ENCODE measurements at places on chromosomes 6 and 20. TPM values are rescaled to one million over a fixed set of nuclear protein-coding genes. Genes with fewer than 3 reads are reported as not detected.

- no peak overlapping the region for H3K4me3 ChIP-seq
- H3K4me1 ChIP-seq: no peaks in the 10 kb centered on the region
- H3K27ac ChIP-seq: no peak overlapping the region
- H3K36me3 ChIP-seq: no peaks in the 10 kb centered on the region
- DNase-seq: no peak
- peaks cover 62% of the 10 kb centered on the region for H3K27me3 ChIP-seq
Observed at GRCh38 chr6:30378290-30378937, 33.5 kb downstream of the RPP21 start.

- H3K4me1 ChIP-seq: peaks cover 89% of the 10 kb centered on the region
- H3K27ac ChIP-seq: peak overlapping the region; percentile 63
- peaks cover 12% of the 10 kb centered on the region for H3K36me3 ChIP-seq
Observed at GRCh38 chr6:15327271-15327670, 81.4 kb downstream of the JARID2 start.

DNA sequence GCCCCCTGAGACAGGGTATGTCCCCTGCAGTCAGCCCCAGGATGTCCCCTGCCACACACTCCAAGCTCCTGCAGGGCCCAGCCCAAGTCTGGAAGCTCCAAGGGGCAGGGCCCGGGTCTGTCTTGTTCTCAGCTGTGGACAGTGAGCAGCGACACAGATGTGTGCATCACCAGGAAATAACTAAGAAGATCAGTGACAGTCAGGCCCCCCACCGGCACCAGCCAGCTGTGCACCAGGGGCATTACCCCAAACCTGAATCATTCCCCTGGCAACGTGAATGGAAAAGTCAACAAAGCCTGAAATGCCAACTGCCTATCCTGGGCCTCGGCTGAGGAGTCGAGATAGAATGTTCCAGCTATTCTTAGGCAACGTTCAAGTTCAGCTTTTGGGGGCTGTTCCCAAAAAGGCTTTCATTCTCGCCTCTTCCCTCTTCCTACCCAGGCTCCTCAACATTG, 105.0 kb downstream of the PREX1 start:
- H3K27me3 ChIP-seq: no peaks in the 10 kb centered on the region
- H3K36me3 ChIP-seq: peaks cover 58% of the 10 kb centered on the region
- peaks cover 64% of the 10 kb centered on the region for H3K4me1 ChIP-seq
- no peak for DNase-seq
- H3K27ac ChIP-seq: no peak overlapping the region
- no peak overlapping the region for H3K4me3 ChIP-seq

- no peak for DNase-seq
- no peaks in the 10 kb centered on the region for H3K36me3 ChIP-seq
- no peak overlapping the region for H3K4me3 ChIP-seq
- no peak overlapping the region for H3K27ac ChIP-seq
- H3K4me1 ChIP-seq: no peaks in the 10 kb centered on the region
- peaks cover 28% of the 10 kb centered on the region for H3K27me3 ChIP-seq
Observed at GRCh38 chr20:2631228-2631627, 21.2 kb upstream of the NOP56 start.

GRCh38 chr20:19427480-19427879, 215.0 kb downstream of the SLC24A3 start:
- H3K36me3 ChIP-seq: no peaks in the 10 kb centered on the region
- H3K4me1 ChIP-seq: no peaks in the 10 kb centered on the region
- H3K4me3 ChIP-seq: no peak overlapping the region

DNA sequence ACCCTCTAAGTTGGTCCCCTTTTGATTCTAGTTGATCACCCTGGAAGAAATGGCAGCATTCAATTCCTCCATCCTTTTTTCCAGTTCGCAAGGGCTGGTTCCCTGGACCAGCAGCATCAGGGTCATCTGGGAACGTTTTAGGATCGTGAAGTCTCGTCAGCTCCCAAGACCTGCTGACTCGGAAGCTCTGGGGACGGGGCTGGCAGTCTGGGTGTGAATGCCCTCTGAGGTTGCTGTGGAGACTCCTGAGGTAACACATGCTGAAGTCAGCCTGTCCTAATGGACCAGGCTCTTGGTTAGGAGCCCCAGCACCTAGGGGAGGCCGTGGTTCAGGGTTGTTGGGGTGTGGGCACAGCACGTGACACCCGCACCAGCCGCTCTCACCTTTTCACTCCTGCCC, 164.1 kb downstream of the SYNDIG1 start:
- H3K27me3 ChIP-seq: no peaks in the 10 kb centered on the region
- no peaks in the 10 kb centered on the region for H3K36me3 ChIP-seq
- H3K27ac ChIP-seq: no peak overlapping the region
- no peak for DNase-seq
- H3K4me1 ChIP-seq: peaks cover 12% of the 10 kb centered on the region

- no peaks in the 10 kb centered on the region for H3K4me1 ChIP-seq
- H3K27me3 ChIP-seq: no peaks in the 10 kb centered on the region
- H3K36me3 ChIP-seq: no peaks in the 10 kb centered on the region
- DNase-seq: no peak
Observed at GRCh38 chr6:48474830-48475229, 363.8 kb upstream of the PTCHD4 start.

DNA sequence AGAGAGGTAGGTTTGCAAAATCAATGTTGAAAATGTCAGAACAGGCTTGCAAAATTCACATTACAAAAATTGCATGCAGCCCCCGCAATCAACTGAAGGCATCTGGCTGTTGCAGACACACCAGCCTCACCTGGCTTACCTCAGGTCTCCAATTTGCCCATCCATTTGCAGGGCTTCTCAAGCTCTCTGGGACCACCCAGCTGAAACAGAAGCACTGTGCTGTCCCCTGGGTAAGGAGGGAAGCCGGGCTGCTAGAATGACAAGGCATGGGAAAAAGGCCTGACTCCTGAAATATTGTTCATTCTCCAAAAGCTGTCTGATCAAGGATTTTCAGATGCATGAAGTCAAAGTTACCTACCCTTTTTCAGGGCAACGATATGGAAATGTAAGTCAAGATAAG, 52.6 kb upstream of the CD93 start:
- no peak overlapping the region for H3K27ac ChIP-seq
- DNase-seq: no peak
- H3K4me1 ChIP-seq: peaks cover 29% of the 10 kb centered on the region
- peaks cover 5% of the 10 kb centered on the region for H3K27me3 ChIP-seq
- H3K4me3 ChIP-seq: no peak overlapping the region

DNA sequence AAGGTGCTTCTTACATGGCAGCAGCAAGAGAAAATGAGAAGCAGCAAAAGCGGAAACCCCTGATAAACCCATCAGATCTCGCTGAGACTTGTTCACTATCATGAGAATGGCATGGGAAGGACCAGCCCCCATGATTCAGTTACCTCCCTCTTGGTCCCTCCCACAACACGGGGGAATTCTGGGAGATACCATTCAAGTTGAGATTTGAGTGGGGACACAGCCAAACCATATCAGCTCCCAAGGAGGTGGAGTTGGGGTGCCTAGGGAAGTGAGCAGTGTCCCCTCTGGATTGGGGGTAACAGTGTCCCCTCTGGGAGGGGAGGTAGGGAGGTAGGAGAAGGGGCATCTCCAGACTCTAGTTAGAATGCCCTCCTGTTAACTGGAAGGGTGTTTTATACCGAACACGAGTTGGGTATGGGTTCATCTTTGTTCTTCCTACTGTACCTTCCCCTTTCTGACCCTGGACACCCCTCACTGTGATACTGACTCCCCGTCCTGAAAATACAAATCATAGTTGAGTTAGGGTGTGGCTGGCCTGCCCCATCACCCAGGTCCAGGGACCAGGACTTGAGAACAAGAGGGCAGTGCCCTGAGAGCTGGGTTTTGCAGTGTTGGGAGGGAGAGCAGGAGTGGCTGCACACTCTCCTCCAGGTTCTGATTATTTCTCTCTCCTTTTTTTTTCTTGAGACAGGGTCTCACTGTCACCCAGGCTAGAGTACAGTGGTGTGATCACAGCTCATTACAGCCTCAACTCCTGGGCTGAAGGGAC, 62.0 kb downstream of the EFCAB8 start:
- no peaks in the 10 kb centered on the region for H3K4me1 ChIP-seq
- no peak overlapping the region for H3K27ac ChIP-seq
- H3K36me3 ChIP-seq: peaks cover 2% of the 10 kb centered on the region
- no peaks in the 10 kb centered on the region for H3K27me3 ChIP-seq

DNA sequence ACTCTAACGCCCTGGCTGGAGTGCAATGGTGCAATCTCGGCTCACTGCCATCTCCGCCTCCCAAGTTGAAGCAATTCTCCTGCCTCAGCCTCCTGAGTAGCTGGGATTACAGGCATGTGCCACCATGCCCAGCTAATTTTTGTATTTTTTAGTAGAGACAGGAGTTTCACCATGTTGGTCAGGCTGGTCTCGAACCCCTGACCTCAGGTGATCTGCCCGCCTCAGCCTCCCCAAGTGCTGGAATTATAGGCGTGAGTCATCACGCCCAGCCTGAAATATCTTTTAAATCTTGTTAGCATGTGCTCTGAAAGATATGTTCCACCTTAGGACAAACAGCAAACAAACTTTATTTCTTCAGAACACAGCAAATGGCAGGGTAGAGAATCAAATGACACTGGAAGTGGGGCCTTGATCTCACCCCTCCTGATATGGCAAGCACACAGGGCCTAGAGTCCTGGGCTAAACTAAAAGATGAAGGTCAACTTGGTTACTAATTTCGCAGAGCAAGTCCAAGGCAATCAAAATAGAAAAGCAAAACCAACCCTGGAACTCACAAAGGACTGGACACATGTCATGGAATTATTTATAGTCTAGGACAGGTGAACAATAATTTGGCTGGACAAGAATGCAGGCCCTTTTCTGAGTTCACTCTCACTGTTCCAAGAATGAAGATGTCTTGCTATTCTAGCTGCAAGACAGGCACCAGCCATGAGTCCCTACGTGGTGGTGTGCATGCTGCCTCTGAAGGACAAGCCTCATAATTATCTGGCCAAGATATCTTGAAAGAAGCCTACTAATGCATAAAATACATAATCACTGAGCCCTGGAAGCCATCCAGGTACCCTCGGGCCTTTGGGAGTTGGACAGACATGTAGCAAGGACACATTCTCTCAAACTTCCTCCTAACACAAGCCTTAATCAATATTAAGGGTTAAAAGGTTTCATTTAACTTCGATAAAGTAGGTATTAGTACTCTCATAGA, 35.6 kb downstream of the B4GALT5 start:
- peaks cover 7% of the 10 kb centered on the region for H3K36me3 ChIP-seq
- H3K27ac ChIP-seq: peak overlapping the region; percentile 69
- H3K27me3 ChIP-seq: no peaks in the 10 kb centered on the region
- no peak for DNase-seq

DNA sequence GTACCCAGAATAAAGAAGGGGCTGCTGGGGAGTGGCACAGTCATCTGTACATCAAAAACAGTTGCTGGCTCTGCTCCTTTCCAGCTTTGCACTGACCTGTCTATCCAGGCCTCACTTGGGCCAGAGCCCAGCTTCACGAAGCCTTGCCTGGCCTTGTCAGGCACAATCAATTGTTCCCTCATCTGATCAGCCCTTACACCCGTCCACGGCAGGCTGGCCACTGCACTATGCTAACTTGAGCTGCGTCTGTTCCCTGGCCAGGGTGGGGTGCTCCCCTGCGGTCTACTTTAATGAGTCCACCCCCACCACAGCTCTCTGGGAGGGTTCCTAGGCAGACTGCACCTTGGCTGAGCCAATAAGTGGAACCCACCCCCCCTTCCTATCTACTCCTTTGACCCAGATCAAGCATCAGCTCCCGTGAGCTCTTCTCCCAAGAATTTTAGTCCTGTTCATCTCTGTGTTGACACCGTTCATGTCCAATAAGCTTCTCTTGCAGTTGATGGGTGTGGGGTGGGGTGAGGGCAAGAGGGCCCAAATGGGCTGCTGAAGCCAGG, 74.3 kb upstream of the MLN start:
- DNase-seq: no peak
- no peak overlapping the region for H3K27ac ChIP-seq
- H3K36me3 ChIP-seq: no peaks in the 10 kb centered on the region
- H3K27me3 ChIP-seq: peaks cover 19% of the 10 kb centered on the region
- no peak overlapping the region for H3K4me3 ChIP-seq

GRCh38 chr6:46626228-46626909, 26.2 kb downstream of the CYP39A1 start:
- peaks cover 4% of the 10 kb centered on the region for H3K4me1 ChIP-seq
- no peak overlapping the region for H3K4me3 ChIP-seq
- no peak for DNase-seq
- H3K27ac ChIP-seq: no peak overlapping the region

DNA sequence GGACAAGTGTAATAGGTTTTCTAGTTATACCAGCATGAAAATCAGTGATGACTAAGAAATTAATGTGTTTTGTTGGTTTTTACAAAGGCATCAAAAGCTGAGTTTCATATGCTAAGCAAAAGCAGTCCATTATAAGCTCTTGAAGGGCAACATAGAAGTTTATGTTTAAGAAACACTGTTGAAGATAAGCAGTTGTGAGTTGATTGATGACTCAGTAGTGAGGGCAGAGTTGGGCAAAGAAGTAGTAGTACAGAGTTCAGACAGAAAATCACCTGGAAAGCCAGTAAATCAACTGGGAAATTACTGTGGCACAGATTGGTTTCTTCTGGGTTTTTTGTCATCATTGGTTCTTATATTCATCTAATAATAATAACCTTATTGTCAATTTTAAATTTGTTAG, 78.0 kb upstream of the SMIM8 start:
- no peak overlapping the region for H3K4me3 ChIP-seq
- no peaks in the 10 kb centered on the region for H3K4me1 ChIP-seq
- peaks cover 38% of the 10 kb centered on the region for H3K36me3 ChIP-seq
- DNase-seq: no peak

GRCh38 chr6:66926060-66926459, 1219.0 kb upstream of the EYS start:
- H3K4me1 ChIP-seq: no peaks in the 10 kb centered on the region
- no peaks in the 10 kb centered on the region for H3K27me3 ChIP-seq
- no peak for DNase-seq
- no peak overlapping the region for H3K4me3 ChIP-seq
- H3K36me3 ChIP-seq: no peaks in the 10 kb centered on the region
- no peak overlapping the region for H3K27ac ChIP-seq

DNA sequence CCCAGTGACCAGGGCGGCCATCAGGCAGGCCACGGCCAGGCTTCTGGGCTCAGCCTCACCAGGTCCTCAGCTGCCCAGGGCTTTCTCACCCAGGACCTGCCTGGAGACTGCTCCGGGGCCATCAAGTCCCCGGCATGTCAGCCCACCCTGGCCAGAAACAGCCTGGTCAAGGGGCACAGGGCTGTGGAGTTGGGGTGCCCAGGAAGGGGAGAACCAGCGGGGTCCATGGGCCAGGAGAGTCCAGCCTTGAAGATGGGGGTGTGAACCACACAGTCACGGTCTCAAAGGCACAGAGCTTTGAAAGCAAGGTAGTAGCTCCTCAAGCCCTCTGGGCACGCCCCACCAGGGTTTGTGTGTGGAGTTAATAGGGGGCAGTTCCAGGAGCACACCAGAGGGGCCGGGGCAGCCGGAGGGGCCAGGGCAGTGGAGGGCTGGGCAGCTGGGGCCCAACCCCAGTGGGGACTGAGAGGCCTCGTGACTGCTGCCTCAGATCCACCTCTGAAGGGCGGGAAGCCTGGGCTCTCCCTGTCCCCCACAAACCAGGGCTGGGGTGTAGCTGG, 48.0 kb upstream of the BHLHE23 start:
- no peaks in the 10 kb centered on the region for H3K4me1 ChIP-seq
- H3K4me3 ChIP-seq: no peak overlapping the region
- no peaks in the 10 kb centered on the region for H3K27me3 ChIP-seq
- no peak for DNase-seq
- H3K36me3 ChIP-seq: no peaks in the 10 kb centered on the region
- H3K27ac ChIP-seq: no peak overlapping the region

Gene BMP7
- not detected for total RNA-seq

Gene HLA-DQA1
- total RNA-seq: 4.7 TPM

Gene GPR6
- not detected for total RNA-seq

Gene MYH7B
- 0.27 TPM for total RNA-seq

Gene IP6K3
- total RNA-seq: not detected

Gene PAX1
- total RNA-seq: not detected
